G401 (cell line): ENCODE measurements at places on chromosomes 2 and 18. TPM values are rescaled to one million over a fixed set of nuclear protein-coding genes. Genes with fewer than 3 reads are reported as not detected.

Gene VSNL1
- not detected in 2 replicates for total RNA-seq

Gene CCDC141
- total RNA-seq = 0.20 and 1.2 TPM in 2 replicates

Gene CLEC4F
- 0.17 and 0.18 TPM in 2 replicates for total RNA-seq

Gene IL36B
- not detected in 2 replicates for total RNA-seq

Gene STK17B
- 0.68 and 0.86 TPM in 2 replicates for total RNA-seq

Gene MYO1B
- 32.6 TPM in 1 of 2 replicates, not detected in the other for total RNA-seq

Gene NTSR2
- not detected in 2 replicates for total RNA-seq

Gene NAT8
- not detected in 2 replicates for total RNA-seq

Gene NPAS2
- not detected in 2 replicates for total RNA-seq

Gene APCDD1
- not detected in 2 replicates for total RNA-seq

Gene DIPK1C
- not detected in 2 replicates for total RNA-seq

Gene ONECUT2
- total RNA-seq = not detected in 2 replicates

Gene ITGA6
- 8.2 and 9.3 TPM in 2 replicates for total RNA-seq

Gene CERKL
- not detected in 2 replicates for total RNA-seq

Gene OTOS
- not detected in 2 replicates for total RNA-seq

Gene DSC3
- total RNA-seq = not detected in 2 replicates

Gene KLHL30
- 0.07 TPM in 1 of 2 replicates, not detected in the other for total RNA-seq

Gene ZNF521
- total RNA-seq = 29.4 and 87.6 TPM in 2 replicates

Gene TRMT61B
- total RNA-seq = 21.8 and 46.1 TPM in 2 replicates

Gene FAP
- not detected in 2 replicates for total RNA-seq

Gene POTEJ
- total RNA-seq = not detected in 2 replicates

Gene C2orf68
- total RNA-seq = 34.0 and 34.3 TPM in 2 replicates

Gene DLX2
- total RNA-seq = 5.0 and 5.3 TPM in 2 replicates

Gene UGT1A10
- total RNA-seq = not detected in 2 replicates

Gene TDRD15
- not detected in 2 replicates for total RNA-seq

Gene TBR1
- total RNA-seq = not detected in 2 replicates

Gene KLHL29
- not detected in 2 replicates for total RNA-seq

Gene ANKRD39
- total RNA-seq = 28.4 and 45.2 TPM in 2 replicates

Gene SEMA4F
- 8.9 and 13.9 TPM in 2 replicates for total RNA-seq

Gene CTDSP1
- total RNA-seq = 68.2 and 86.5 TPM in 2 replicates

Gene TLX2
- total RNA-seq = not detected in 2 replicates

Gene STARD6
- not detected in 2 replicates for total RNA-seq

Gene TXNL4A
- 170 and 209 TPM in 2 replicates for total RNA-seq

Gene MLPH
- 0.55 and 1.6 TPM in 2 replicates for total RNA-seq

Gene MBOAT2
- 51.1 and 90.5 TPM in 2 replicates for total RNA-seq

Gene COBLL1
- total RNA-seq = not detected in 2 replicates

Gene IL1F10
- not detected in 2 replicates for total RNA-seq

Gene RIT2
- not detected in 2 replicates for total RNA-seq

Gene NEDD4L
- 0.37 TPM in 1 of 2 replicates, not detected in the other for total RNA-seq

Gene TRPM8
- total RNA-seq = not detected in 2 replicates

Gene G6PC2
- total RNA-seq = not detected in 2 replicates

Gene GKN2
- total RNA-seq = not detected in 2 replicates
